GM13977 (cell line): ENCODE measurements at places on chromosomes 3 and 15.

GRCh38 chr3:58416191-58416590 is 17.4 kb downstream of the PDHB start:
- no peak for DNase-seq

- DNase-seq: peak; percentile 51
Observed at GRCh38 chr3:51538115-51538458, 432 bp upstream of the RAD54L2 start.

- no peak for DNase-seq
Observed at GRCh38 chr3:115958526-115958925, 335.2 kb downstream of the GAP43 start.

DNA sequence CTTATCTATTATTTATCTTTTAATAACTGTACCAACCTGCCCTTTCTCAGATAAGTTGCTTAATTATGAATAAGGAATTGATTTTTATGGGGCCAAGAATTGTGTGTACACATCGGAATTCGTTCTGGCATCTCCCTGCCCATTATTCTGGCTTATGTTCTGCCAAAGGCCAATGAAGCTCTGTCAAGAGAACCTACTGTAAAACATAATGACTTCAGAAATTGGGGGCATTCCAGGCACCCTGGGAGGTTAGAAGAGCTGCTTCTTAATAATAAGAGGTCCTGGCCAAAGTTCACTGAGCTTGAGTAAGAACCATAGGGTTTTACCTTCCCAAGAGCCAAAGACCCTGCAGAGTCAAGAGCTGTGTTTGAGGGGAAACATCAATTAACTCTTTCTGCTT is 261.7 kb downstream of the SLC9A9 start:
- DNase-seq: no peak

DNA sequence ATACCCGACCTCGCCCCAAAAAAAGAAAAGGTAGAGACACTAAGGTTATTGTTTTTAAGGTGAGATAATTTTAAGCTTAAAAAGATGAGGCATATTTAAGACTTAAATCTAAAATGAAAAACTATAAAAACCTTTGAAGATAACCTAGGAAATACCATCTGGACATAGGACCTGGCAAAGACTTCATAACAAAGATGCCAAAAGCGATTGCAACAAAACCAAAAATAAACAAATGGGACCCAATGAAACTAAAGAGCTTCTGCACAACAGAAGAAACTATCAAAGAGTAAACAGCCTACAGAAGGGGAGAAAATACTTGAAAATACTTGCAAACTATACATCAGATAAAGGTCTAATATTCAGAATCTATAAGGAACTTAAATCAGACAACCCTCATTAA is 80.9 kb downstream of the TMCC1 start:
- no peak for DNase-seq

DNA sequence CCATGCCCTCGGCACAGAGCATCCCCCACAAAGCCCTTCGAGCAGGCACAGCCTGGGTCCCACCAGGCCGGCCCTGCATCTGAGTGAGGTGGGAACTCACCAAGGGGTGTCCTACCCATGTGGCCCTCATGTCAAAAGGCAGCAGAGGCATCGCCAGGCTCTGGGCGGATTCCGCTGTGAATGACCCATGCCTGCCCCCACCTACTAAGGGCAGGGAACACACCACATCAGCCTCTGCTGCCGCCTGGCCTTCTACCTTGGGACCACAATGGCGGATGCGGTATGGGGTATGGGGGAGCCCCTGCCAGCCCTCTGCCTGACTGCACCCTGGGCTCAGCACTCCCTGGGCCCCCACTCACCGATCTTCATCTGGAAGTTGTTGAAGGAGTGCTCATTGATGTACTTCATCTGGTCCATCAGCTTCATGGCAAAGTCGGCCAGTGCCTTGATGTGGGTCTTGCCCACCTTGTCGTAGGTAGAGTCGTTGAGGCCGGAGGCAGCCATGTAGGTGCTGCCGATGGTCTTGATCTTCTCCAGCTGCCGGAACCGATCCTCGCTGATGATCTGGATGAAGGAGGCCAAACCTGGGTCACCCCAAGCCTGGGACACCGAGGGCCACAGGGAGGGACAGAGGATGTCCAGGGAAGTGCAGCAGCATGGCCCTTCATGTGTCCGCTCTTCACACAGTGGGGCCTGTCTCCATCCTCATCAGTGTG is 87.8 kb downstream of the SEC22A start:
- DNase-seq: no peak

- no peak for DNase-seq
Observed at GRCh38 chr15:42092398-42093318, 1.7 kb downstream of the PLA2G4D start.

GRCh38 chr15:101068961-101069653 is 149.9 kb downstream of the LRRK1 start:
- no peak for DNase-seq

GRCh38 chr3:195899701-195900435 is 8.5 kb downstream of the TNK2 start:
- DNase-seq: no peak

DNA sequence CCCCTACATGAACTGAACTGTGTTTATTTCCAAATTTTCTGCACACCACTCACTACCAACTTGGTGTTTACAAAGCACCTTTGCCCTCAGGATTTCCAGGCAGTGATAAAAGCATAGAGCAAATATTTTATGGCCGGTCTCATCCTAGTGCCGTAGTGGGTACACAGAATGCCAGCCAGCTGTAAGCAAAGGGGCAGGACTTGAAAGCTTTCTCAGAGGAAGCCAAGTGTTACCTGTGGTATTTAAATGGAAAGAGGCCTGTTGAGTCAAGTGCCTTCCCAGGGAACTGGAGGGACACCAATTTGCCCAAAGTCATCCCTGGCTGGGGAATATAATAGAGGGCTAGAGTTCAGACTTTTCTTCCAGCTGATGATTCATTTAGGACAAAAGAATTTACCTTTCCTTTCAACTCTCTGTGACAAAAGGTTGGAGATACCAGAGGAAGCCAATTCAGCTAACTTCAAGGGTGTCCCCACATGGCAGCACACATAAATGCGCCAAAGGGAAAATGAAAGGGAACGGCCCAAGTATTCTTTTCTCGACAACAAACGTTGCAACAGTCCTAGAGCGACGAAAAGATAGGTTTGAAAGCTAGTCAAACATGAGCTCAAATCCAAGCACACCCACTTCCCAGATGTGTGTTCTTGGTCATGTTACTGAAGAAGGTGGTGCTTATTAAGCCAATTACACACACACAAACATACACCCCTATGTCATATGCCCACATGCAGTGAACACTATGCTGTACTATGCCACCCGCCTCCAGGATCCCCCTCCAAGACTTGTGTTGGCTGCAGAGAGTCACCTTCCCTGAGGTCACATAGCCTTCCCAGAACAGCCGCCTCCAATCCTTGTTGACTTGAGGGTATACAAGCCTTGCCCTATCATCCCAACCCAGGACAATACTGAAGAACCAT is 27.7 kb downstream of the MAGI1 start:
- DNase-seq: no peak

DNA sequence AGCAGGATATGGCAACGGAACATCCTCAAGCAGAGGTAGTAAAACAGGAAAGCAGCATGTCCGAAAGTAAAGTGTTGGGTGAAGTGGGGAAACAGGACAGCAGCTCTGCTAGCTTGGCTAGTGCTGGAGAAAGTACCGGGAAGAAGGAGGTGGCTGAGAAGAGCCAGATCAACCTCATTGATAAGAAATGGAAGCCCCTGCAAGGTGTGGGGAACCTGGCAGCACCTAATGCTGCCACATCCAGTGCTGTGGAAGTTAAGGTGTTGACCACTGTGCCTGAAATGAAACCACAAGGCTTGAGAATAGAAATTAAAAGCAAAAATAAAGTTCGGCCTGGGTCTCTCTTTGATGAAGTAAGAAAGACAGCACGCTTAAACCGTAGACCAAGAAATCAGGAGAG is 14.3 kb upstream of the ZBTB47 start:
- DNase-seq: no peak

GRCh38 chr15:95459273-95459672 is 871.2 kb upstream of the NR2F2 start:
- DNase-seq: no peak

- DNase-seq: peak; percentile 63
Observed at GRCh38 chr3:59386165-59386564, 336.3 kb upstream of the CFAP20DC start.

- DNase-seq: no peak
Observed at GRCh38 chr3:51681453-51681852, 10.4 kb downstream of the TEX264 start.

DNA sequence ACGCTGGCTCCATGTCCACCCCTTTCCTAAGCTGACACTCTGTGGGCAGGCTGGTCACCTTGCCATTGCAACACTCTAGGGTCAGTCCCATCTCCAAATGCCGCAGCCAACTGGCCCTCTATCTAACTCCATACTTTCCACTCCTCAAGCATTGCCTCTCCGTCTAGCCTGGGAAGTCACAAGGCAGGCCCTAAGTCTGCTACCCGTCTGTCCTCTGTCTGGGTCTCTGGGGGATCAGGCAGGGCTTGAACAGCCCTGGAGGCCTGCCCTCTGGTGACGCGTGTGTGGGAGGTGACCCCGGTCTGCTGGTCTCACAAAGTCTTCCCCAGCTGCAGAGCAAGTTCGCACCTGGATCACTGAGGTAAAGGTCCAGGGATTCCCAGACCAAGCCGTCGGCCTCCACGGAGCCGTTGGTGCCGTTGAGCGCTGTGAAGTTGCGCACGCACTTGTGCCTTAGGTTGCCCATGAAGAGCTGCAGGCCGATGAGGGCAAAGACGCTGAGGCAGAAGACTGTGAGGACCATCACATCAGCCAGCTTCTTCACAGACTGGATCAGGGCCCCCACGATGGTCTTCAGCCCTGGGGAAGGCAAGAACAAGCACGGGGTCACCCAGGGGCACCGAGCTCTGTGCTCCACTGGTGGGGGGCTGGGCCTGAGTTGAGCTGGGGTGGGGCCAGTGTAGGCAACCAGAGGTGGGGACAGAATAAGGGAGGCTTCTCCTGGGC is 39.9 kb downstream of the SCN5A start:
- no peak for DNase-seq

DNA sequence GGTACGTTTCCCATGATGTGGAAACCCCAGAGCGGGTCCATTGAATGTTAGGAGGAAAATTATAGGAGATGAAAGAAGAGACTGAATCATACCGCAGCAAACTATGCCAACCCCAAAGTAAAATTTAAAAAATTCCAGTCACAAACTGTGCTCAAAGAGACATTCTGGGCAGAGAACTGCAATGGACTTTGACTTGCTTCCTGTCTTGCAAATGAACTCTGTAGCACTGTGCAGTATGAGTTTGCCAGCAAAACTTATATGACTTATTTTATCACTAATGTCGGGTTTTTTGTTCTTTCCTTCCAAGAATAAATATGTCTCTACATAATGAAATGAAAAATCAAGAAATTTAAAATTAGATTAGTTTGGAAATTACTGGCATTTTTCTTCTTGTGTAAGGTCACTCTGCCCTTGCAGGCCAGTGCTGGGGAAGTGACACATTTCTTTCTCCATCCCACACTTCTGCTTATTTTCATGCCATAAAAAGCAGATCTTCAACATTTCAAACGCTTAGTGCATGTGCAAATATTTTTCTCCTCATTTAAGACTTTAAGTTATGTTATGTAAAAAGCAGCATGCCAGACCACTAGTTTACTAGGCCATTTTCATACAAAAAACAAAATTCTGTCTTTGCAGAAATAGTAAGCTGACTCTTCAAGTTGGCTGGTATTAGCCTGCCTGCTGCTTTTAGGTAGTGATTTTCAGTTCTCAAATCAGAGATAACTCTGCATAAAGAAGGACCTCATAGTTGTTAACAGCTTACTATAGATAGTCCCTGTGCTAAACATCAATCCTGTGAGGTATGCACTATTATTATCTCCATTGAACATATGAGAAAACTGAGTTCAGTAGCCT is 32.2 kb upstream of the SSR3 start:
- no peak for DNase-seq

GRCh38 chr3:49530231-49530630 is 24.0 kb upstream of the BSN start:
- DNase-seq: no peak

DNA sequence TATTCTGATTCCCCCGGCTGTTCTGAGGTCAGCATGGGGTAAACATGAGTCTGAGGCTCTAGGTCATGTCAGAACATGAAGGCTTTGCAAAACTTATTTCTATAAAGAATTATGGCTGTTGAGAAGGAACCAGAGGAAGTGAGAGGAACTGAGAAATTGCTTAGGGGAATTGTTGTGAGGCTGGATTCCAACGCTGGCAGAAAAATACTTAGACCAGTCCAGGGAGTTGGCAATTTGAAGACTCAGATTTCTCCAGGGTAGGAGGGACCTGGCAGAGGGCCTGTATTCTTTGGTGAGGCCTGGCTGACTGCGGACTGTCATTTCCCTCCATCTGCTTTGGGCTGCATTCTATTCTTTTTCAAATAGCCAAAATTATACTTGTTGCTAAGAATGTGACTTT is 155.5 kb downstream of the PLD1 start:
- DNase-seq: no peak

DNA sequence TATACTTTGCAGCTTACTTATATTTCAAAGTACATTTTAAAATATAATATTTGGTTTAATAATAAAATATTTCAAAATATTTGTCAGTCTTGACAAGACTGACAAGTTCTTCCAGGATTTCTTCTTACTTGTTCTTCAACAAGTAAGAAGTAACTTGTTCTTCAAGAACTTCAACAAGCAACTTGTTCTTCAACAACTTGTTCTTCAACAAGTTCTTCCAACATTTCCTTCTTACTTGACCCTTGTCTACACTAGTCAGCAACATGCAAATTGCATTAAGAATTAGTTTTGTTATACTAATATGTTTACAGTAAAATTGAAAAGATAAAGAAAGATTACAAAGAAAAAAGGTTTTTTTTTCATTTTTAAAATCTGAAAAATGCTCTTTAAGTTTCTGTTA is 731.7 kb downstream of the NSUN3 start:
- DNase-seq: no peak

GRCh38 chr3:112676659-112677234 is 35.8 kb upstream of the CCDC80 start:
- peak; percentile 78 for DNase-seq

GRCh38 chr3:141413801-141414689 is 45.7 kb downstream of the ZBTB38 start:
- DNase-seq: no peak
